ENCODE measurements at places on chromosomes 16 and 17. TPM values are rescaled to one million over a fixed set of nuclear protein-coding genes. Genes with fewer than 3 reads are reported as not detected.

DNA sequence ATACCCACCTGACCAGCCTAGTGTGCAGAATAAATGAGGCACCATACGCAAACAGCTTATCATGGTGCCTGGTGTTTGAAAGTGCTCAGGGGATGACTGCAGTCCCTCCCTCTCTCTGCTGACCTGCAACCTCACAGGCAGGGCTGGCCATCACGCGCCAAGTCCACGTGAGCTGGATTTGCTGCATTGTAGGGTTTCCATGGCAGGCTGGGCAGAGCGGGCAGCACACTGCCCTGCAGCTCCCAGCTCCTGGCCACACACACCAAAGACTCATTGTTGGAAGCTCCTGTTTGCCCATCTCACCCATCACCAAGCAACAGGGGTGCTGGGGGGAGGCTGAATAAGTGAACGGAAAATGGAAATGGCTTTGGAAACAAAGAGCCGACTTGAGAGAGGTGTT, 81.8 kb downstream of the IRX3 start:
- DNase-seq = no peak

GRCh38 chr16:52271088-52271750, 275.7 kb downstream of the TOX3 start:
- DNase-seq = no peak

DNA sequence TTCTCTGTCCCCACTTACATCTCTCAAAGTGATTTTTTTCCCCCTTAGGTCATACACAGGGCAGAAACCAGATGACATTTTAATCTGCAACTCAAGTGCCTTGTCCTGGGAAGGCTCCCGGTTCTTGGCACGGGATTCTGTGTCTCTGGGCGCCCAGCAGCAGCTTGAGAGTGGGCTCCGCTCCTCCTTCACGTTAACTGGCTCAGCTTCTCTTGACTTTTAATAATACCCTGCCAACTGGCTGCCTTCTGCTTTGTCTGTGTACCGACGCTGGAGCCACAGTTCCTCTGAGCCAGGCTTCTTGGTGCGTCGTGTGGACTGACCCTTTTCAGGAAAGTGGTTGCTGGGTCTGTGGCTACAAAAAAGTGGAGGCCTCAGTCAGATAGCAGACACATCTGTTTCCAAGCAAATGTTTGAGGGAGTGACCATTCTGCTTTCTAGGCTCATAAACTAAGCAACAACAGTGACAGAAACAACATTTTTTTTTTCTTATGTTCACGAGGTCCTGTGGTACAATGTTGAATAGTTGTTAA, 64.9 kb downstream of the IRF8 start:
- no peak for DNase-seq

DNA sequence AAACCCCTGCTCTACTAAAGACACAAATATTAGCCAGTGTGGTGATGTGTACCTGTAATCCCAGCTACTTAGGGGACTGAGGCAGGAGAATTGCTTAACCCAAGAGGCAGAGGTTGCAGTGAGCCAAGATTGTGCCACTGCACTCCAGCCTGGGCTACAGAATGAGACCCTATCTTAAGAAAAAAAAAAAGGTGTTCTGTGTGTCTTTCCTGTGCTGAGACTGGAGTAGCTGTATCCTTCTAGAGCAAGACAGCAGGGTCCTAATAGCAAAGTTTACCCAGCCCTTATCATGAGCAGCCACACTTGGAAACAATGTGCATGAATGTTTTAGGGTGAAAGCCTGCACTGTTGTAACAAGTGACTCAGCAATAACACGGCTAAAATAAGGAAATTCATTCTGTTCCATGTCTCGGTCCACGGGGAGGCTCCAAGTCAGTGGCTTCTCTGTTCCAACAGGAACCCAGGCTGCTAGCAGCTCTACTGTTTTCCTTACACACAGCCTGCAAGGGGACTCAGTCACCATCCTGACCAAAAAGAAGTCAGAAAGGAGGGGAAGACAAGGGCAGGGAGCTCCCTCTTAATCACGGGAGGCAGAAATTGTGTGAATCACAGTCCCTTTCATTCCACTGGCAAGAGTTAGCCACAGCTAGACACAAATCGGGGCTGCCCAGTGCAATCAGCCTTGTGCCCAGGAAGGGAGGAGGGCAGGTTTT, 7.1 kb upstream of the SLC5A11 start:
- DNase-seq = no peak

DNA sequence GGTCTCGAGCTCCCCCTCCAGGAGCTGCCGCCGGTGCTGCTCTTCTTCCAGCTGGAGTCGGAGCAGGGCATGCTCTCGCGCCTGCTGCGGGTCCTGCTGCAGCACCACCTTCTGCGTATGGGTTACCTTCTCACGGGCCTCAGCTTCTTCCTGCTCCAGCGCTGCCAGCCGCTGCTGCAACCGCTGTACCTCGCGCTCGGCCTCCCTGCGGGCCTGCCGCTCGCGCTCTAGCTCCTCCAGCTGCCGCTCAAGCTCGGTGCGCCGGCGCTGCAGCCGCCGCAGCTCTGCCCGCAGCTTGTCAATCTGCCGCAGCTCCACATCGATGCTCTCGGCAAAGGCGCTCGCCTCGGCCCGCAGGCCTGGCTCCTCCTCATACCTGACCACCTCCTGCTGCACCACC, 36.9 kb downstream of the UBN1 start:
- no peak for DNase-seq

GRCh38 chr16:57788951-57789350, 13.3 kb downstream of the KIFC3 start:
- no peak for DNase-seq

DNA sequence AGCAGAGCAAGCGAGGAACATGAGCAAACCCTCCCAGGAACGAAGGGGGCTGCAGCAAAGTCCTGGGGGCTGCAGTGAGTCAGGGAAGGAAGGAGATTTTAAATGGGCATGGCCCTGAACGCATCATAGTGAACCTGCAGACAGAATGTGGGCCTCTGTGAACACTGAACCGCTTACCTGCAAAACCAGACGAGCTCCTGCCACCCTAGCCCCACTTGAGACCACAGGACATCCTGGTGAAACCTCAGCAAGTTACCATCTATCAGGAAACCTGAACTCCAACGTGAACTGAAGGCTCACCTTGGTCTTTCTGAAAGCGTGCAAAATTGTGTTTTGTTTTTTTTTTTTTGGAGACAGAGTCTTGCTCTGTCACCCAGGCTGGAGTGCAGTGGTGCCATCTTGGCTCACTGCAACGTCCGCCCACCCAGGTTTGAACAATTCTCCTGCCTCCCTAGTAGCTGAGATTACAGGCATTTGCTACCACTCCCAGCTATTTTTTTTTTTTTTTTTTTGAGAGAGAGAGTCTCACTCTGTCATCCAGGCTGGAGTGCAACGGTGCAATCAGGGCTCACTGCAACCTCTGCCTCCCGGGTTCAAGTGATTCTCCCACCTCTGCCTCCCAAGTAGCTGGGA, 30.8 kb downstream of the FANCA start:
- no peak for DNase-seq

DNA sequence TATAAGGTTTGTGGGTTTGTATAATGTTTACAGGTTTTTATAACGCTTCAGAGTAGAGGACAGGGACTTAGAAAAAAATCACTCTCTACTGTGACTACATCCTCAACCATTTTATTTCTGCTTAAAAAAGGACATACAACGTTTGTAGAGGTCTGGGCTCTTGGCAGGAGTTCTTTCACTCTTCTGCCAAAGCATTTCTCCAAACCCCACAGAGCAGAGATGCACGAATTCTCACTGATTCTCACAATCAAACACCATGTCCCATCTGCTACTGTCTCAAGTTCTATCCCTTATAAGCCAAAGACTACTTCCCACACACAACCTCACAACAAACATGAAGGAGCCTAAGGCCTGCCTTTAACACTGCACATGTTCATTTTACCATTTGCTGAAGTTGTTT, 7.0 kb upstream of the ANKFY1 start:
- DNase-seq = no peak

DNA sequence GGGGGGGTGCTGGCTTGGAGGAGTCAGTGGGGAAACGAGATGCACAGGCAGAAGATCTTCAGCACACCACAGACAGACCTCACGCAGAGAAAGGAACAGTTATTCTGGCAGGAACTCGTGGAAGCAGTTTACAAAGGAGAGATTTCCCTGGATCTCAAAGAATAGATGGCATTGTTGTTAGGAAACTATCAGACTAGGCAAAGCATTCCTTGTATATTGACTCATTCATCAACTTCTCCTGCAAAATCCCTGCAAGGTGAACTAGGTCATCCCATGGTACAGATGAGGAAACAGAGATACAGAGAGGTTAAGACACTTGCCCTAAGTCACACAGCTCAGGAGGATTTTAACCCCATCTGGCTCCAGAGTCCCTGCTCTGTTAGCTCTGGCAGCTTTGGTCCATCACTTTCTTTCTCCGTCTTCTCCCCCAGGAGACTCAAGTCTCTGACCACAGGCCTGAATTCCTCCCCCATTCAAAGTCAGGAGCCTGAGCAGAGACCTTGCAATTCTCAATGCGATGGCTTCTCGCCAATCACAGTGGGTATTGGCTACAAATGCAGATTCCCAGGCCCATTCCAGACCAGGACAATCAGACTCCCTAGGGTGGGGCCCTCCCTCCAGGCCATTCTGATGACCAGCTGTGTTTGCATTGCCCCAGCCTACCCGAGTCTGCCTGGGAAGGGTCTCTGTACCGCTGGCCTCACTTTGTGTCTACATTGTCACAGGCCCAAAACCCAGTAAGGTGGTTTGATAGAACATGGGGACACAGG, 56.4 kb downstream of the LITAF start:
- DNase-seq = no peak

DNA sequence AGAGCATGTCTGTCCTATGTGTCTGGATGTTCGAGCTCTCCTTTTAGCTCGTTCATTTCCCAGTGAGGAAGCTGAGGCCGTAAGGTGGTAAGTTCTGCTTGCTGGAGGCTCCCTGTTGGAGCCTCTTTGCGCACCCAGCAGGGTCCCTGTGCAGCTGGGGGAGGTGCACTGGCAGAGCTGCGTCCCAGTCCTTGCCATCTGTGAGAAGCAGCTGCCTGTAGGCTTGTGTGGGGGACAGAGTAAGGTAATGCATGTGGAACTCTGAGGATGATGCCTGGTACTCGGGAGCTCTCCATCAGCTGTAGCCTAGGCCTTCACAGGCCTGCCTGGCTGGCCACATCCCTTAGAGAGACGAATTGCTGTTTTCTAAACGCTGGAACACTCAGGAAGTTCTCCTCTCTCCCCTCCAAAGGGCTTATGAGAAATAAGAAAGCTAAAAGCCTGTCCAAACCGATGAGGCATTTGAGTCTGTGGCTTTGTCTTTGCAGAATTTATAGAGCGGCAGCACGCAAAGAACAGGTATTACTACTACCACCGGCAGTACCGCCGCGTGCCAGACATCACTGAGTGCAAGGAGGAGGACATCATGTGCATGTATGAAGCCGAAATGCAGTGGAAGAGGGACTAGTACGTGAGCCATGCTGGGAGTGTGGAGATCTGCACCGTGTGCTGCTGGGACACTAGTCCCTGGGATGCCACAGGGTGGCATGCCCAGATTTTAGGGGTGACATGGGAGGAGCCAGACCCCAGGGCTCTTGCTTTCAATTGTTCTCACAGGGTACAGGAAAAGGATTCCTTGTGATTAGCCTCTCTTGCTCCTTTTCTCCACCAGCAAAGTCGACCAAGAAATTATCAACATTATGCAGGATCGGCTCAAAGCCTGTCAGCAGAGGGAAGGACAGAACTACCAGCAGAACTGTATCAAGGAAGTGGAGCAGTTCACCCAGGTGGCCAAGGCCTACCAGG, 1.6 kb downstream of the NDUFB10 start:
- DNase-seq = peak; percentile 49

DNA sequence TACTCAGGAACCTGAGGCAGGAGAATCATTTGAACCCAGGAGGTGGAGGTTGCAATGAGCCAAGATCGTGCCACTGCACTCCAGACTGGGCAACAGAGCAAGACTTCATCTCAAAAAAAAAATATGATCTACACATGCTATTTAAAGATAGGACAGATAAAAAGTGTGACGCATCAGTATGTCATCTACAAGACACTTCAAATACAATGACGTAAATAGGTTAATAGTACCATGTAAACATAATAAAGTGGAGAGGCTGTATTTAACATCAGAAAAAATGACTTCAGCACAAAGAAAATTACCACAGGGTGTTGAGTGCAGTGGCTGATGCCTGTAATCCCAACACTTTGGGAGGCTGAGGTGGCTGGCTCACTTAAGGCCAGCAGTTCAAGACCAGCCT, 20.2 kb downstream of the ZNF778 start:
- DNase-seq = no peak

GRCh38 chr16:67803894-67804293, 2.5 kb downstream of the RANBP10 start:
- peak; percentile 32 for DNase-seq

GRCh38 chr16:11824362-11824761, 27.0 kb downstream of the RSL1D1 start:
- DNase-seq = no peak

GRCh38 chr17:70517816-70518215, 348.5 kb downstream of the KCNJ2 start:
- DNase-seq = no peak

DNA sequence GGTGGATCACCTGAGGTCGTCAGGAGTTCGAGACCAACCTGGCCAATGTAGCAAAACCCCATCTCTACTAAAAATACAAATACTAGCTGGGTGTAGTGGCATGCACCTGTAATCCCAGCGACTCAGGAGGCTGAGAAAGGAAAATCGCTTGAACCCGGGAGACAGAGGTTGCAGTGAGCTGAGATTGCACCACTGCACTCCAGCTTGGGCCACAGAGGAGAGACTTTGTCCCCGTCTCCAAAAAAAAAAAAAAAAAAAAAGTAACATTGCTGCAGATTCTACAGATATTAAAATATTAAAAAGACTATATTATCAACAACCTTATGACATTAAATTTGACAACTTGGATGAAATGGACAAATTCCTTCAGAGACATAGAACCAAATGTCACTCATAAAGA, 25.7 kb downstream of the MBTD1 start:
- DNase-seq = no peak

DNA sequence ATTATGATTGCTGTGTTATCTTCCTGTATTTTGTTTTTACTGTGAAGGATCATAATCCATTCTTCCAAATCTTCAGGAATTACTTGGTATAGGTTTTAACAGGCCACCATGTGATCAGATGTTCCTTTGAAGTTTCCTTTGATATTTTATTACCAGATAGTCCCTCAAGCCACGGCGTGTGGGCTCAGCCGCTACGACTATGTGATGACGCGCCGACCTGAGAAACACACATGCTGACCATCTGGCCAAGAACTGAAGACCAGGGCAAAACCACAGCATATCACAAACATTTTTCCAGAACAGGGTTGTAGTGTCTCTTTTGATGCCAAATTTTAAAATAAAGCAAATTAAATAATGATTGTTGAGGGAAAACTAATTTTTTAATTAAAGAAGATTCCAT, 47.3 kb downstream of the ZCCHC14 start:
- no peak for DNase-seq

- DNase-seq = peak; percentile 79
These were observed 4.4 kb upstream of the HIC1 start for GRCh38 chr17:2050300-2051060.

The TEKT1 gene
- total RNA-seq = not detected

The PABPN1L gene
- not detected for total RNA-seq

The CD300H gene
- not detected for total RNA-seq

The SCGB1C2 gene
- total RNA-seq = not detected
